Stimulated activated CD4-positive, alpha-beta T cell treated with anti-CD3 and anti-CD28 coated beads, TNF-alpha, amount 100 ng/mL, for 1 hour (primary cell): ENCODE measurements at places on chromosomes 7 and 10.

DNA sequence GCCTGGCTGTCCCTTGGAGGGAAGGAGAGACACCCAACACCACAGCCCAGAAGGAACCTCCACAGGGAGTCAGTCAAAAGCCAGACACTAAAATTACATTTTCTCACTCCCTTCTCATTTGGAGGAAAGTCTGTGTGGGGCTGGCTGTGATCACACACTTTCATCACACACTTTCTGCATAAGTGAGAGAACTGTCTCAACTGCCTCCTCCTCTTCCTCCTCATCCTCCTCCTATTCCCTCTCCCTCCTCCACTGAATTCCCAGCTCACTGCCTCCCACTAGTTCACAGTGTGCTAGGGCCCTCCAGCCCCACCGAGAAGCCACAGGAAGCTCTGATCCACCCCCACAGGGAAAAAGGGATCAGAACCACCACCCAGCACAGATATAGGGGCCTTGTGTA lies 91.6 kb downstream of the KCNMA1 start:
- DNase-seq: no peak

DNA sequence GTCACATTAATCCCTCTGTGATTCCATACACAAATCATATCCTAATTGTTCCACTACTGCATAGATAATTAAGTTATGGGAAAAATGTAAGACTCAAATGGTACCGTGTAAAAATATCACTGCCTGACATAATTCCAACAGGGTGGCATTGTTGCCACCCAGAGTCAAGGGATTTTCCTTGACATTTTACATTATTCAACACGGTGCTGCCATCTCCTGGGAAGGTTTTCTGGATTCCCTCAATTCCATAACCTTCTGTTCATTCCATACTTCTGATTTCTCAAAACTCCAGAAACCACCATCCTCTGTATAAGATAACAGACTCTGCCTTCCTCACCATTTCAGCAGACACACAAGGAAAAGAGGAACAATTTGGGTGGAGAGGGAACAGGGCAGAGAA lies 495.9 kb downstream of the XPNPEP1 start:
- no peak for DNase-seq

GRCh38 chr10:75440271-75440793 lies 8.9 kb downstream of the LRMDA start:
- DNase-seq: no peak

DNA sequence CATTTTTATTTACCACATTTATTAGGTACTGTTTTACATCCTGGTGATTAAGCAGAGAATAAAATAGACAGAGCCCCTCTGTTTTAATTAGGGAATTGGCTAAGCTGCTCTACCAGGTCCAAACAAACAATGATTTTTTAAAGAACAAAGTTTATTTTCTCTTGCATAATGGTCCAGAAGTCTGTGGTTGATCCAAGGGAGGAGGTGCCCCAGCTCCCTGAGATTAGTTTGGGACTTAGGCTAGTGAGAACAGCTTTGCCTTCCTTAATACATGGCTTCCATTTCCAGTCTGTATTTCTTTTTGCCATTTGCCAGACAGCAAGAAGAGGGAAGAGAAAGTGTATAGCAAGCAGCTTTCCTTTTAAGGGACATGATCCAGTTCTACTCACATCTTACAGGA lies 2.9 kb upstream of the MIOS start:
- no peak for DNase-seq

DNA sequence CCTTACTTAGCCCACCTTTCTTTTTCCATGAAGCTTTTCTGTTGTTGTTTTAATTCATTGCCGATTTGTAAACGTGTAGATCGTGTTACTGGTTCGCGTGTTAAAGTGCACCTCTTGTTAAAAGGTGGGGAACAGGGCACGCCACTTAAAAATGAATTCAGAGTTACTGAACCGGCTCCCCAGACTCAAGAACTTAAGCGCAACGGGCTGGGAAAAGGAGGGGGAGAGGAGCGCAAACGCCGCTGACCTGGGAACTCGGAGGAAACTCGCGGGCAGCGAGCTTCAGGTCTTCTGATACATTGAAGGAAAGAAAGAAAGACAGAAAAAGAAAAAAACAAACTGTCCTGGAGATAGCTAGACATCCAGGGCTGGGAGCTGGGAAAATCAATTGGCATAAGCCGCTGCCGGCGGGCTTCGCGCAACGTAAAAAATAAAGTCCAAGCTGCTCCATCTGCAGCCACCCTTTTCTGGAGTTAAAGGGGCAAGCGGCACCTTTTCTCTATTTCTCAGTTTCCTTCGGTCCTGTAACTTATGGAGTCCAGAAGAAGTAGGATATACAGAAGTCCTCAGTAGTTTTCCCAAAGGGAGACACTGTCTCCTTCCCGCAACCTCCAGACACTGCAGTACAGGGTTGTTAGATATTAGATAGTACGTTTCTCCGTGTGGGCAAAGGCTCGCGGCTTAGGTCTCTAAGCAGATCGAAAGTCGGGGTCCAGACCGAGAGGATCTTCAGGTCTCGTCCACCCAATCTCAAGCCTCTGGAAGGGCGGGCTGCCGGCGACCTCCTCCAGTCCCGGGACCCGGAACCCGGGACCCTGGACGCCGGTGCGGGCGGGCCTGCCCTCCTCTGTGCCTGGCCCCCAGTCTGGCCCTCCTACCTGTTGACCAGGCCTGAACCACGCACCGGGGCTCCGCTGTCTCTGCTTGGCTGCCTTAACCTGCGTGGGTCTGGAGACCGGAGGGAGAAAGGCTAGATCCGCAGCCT lies 1.8 kb upstream of the DLX6 start:
- DNase-seq: no peak

GRCh38 chr7:131616487-131617200 lies 60.2 kb upstream of the PODXL start:
- no peak for DNase-seq

GRCh38 chr7:105672801-105673200 lies 91.5 kb upstream of the EFCAB10 start:
- no peak for DNase-seq

GRCh38 chr10:88271761-88272543 lies 311.2 kb downstream of the RNLS start:
- no peak for DNase-seq

DNA sequence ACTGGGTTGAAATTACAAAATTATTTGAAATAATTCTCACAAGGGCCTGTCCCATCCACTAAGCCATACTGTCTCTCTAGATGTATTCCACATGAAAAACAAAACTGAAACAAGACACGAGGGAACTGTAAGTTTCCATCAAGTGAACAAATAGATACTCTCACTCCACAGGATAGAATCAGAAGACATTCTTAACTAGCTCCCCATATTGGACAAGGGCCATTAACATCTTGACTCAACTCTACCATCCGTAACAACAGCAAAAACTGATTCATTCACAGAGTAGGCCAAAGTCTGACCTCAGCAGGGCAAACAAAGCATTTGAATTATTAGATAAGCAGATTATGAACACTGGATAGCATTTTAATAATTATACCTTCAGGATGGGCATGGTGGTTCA lies 29.1 kb downstream of the UBE2H start:
- DNase-seq: no peak

GRCh38 chr10:74991435-74991834 lies 120.0 kb upstream of the SAMD8 start:
- DNase-seq: no peak

GRCh38 chr7:24402655-24403054 lies 118.7 kb downstream of the NPY start:
- DNase-seq: no peak

GRCh38 chr10:17113346-17113745 lies 16.3 kb downstream of the CUBN start:
- no peak for DNase-seq

DNA sequence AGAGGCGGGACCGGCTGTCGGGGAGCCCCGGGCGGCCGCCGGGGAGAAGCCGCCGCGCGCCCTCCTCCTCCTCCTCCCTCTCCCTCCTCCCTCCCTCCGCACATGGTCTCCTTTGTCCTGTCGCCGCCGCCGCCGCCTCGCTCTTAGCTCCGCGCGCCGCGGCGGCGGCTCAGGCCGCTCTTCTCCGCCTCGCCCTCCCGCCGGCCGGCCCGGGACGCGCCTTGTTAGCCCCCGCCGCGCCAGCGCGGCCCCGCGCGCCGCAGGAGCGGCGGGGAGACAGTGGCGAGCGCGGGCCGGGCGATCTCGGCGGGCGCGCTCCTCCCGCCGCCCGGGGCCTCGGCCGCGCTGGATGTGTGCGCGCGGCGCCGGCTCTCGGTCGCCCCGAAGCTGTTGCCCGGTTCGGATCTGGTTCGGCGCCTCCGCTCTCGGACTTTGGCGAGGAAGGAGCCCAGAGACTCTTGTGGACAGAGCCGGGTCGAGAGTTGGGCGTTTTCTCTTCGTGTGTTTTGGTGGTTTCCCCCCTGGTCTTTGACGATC lies 437.4 kb upstream of the GALNT17 start:
- no peak for DNase-seq
